ENCODE measurements at places on chromosomes 12 and 14.

- DNase-seq: no peak
Observed at GRCh38 chr12:14695715-14696141, 671 bp downstream of the GUCY2C start.

GRCh38 chr12:57112492-57113294, 1.5 kb upstream of the STAT6 start:
- DNase-seq: no peak

GRCh38 chr14:47322751-47323150, 352.7 kb downstream of the MDGA2 start:
- no peak for DNase-seq

DNA sequence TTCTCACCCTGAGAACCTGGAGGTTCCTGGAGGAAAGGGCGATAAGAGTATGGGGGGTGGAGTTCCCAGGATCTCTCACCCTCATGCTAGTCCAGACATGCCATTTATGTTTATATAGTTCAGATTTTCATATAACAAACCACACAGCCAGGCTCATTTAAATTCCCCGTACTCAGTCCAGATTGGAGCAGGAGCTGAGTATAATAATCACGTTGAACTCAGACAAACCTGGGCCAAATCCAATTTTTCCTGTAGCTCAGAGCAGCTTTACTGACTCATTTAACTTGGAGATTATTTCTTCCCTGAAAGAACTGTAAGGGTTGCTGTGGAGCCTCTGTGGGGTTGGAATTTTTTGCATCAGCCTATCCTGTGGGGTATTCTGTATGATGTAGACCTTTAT, 660.8 kb downstream of the TMEM121 start:
- no peak for DNase-seq

- DNase-seq: no peak
Observed at GRCh38 chr14:71508901-71509300, 423.3 kb upstream of the RGS6 start.

DNA sequence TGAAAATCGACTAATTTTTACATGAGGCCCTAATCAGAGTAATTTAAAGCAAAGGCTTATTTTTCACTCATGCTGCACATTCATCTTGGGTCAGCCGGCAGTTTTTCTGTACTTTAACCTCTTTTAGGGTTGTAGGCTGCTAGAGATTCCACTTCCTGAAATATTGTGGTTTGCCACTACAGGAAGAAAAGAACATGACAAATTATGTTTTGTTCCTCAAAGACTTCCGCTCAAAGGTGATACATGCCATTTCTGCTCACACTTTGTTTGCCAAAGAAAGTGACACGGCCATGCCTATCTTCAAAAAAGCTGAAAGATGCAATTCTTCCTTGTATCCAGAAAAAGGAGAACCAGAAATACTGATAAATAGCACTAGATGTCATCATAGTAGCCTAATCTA, 183.4 kb upstream of the PPFIA2 start:
- DNase-seq: no peak

GRCh38 chr14:75301666-75302325, 23.2 kb downstream of the FOS start:
- peak; percentile 65 for DNase-seq

- peak; percentile 96 for DNase-seq
Observed at GRCh38 chr14:52068615-52069306, at the start of gene NID2. Gene NID2, minus strand, starts transcription at chr14:52069059. Its CDS starts 65 bp downstream, at chr14:52068994.

DNA sequence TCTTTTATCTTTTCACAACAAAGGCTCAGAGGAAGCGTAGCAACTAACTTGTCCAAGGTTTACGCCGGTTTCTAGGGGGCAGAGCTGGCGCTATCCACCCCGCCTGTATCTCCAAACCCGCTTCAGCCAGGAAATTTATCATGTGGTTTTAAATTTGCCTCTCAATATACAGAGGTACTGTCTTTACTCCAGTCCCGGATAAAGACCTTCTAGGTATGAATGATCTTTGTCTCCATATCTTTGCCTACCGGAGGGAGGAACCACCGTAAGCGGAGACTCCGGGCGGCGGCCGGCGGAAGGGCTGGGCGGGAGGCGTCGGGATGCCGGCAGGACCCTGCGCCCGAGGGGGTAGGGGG, 693 bp upstream of the RIMKLB start:
- peak; percentile 57 for DNase-seq

DNA sequence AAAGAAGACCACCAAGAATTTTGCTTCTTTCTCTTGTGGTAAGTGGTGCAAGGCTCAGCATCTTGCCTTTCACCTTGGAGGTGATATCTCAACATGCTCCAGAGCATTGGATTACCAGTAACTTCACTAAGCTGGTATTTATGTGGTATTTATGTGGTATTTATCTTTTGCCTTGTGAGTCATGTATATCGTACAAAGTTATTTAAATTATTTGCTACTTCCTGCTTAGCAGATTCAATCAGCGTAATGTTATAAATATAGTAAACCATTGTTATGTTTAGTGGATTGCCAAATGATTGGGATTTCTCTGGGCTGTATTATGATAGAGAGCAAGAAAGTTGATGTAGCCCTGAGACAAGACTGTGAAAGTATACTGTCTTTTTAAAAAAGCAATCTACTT, 366.4 kb downstream of the IPO8 start:
- peak; percentile 56 for DNase-seq

DNA sequence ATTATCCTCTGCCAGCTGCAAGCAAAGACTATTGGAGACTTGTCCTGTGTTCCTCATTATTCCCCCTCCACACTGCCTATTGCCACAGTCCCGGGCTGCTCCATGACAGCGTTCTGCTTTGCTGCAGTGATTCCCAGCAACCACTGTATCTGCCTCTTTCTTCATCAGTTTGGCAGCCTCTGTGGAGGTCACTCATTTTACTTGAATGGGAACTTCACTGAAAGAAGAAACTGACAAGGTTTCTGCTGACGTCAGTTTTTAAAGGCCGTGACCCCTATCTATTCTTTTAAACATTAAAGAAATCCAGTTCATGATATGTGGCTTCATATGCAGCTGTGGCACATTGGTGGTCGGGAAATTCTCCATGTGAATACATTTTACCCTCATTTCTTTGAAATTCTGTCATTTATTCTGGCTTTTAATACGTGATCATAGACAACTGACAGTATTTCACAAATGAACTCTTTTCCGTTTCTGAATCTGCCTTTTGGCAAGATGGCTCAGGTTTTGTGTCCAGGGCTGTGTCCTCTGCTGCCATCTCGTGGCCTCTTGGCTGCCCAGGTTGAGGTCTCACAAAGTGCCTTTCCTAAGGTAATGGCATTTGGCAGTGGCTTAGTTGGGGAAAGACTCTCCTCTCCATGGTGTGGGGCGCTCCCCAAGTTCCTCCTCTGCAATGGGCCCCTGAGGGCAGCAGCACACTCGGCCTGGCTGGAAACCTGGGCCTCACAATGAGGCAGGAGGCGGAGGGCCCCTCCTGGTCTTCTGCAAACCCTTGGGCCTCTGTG, 5.8 kb downstream of the TMEM253 start:
- peak; percentile 76 for DNase-seq

GRCh38 chr12:42565633-42566032, 23.9 kb downstream of the PRICKLE1 start:
- no peak for DNase-seq

DNA sequence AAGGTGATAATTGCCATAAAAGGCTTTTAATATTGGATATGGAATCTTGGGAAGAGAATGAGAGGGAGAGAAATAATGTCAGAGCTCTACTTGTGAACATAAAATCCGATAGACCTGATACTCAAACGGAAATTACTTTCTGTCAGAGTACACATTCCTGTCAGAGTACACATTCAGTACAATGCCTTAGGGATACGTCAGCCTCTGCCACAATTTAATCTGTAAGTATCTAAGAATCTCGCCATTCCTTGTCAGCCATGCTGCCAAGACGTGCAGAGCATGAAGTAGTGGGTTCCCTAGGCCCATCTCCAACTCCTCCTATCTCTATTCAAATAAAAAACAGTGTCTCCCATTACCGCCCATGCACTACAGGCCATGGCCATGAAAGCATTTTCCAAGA, 242.6 kb downstream of the CEP128 start:
- DNase-seq: no peak

- DNase-seq: no peak
Observed at GRCh38 chr12:89669197-89669596, 39.4 kb downstream of the ATP2B1 start.

DNA sequence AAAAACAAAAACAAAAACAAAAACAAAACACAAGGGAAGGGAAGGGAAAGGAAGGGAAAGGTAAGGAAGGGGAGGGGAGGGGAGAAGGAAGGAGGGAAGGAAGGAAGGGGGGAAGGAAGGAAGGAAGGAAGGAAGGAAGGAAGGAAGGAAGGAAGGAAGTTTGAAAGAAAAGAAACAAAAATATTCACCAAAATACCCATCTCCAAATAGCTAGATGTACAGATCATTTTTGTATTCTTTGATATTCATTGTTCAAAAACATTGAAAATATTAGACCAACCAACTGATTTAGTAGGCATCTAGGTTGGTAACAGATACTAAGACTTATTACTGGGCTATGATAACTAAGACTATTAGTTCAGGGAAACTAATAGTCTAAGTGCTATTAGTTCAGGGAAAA, 39.1 kb upstream of the USP15 start:
- DNase-seq: no peak

- DNase-seq: peak; percentile 88
Observed at GRCh38 chr14:95483309-95484165, 32.9 kb downstream of the SYNE3 start.

DNA sequence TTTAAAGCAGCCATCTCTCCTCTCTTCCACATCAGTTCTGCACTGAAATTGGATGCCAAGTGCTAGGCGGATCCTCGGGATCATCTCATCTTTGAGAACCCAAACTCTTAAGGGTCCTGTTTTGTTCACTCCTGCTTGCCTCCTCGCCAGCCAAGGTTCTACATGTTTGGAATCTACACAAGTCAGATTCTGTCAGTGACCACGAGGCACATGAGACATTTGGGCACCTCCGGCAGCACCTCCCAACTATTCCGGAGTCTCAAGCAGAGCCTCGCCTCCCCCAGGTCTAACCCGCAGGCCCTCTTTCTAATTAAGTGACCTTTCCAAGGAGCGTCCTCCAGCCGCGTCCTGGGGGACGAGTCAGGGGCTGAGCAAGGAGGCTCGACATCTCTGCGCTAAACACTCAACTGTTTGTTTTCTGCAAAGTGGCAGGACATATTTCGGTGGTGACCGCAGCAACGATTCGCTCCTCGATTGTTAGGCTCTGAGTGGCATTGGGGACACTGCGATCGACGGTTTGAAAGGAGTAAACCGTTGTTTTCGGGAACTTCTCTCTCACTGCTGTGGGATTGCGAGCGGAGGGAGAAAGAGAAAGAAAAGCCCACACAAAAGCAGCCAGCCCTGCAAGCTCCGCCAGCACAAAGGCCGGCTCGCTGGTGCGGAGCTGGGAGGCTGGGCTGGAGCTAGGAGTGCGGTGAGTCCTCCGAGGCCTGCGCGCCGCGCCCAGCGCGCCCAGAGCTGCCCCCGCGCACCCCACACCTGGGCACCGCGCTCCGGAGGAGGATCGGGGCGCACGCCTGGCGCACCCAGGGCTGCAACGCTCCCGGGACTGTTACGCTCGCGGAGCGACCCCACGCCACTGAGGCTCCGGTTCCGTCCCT, 640 bp downstream of the ARMH4 start:
- peak; percentile 45 for DNase-seq

DNA sequence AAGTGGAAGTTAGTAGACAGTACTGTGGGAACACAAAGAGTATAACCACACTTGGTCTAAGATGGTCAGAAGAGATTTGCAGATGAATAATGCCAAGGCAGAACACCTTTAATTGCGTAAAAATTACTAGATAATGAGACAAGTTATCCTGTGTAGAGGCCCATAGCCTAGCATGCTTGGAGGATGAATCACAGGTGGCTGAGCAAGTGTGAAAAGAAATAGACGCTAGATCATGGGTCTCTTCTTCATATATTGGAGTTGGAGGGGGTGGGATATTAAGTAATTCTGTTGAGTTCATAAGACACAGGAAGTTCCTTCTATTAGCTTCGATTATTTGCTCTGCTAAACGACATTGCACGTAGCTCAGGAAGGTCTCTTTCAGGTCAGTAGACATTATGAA, 454.3 kb upstream of the LMO3 start:
- no peak for DNase-seq

GRCh38 chr14:85501751-85502150, 28.2 kb upstream of the FLRT2 start:
- DNase-seq: no peak

DNA sequence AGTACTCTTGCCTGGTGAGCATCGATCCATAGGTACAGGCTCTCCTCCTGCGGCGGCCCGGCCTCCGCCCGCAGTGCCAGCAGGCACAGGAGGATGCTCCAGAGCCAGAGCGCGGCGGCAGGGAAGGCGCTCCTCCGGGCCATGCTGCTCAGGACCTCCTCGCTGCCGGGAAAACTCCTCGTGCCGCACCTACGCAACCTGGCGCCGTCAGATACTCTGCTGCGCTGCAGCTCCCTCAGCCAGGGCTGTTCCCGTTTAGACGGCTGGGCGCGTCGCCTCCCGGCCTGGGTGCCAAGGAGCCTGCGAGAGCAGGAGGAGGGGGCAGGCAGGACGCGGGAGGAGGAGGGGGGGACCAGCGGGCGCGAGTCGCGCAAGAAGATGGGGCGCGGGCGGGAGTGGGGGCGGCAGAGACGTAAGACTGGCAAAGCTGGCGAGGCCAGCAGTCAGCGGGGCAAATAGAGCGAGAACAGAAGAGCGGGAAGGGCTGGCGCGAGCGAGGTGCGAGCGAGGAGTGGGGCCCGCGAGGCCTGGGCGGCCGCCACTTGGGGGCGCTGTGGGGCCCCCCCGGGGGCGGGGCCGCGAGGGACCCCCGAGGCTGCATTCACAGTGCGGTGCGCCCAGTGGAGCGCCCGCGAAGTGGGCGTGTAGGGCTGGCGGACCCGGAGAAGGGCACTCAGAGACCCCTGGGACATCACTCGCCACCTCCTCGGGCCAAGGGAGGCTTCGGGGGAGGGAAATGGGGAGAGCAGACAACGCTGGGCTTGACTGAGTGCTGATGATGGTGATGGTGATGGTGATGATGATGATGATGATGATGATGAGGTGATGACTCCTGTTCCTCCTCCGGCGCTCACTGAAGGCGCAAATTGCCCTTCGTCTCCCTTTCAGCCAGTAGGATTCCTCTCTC, at the start of gene WIF1:
Gene WIF1 (minus strand): TSS at position 257 of the 907 bp plus-strand sequence. CDS start 114 bp downstream, at position 143.
- DNase-seq: no peak

DNA sequence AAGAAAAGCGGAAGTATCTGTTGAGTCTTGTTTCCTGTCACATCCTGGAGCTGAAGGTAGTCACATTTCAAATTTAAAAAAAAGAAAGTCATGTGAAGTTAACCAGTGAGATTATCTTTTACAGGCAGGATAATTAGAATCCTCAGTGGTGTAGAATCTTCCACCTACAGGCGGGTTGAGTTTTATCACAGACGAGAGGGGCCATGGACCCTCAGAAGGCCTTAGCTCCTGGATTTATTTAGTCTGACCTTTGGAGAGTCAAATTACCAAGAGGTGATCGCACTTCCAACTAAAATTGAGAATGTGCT, 13.0 kb upstream of the GNG2 start:
- no peak for DNase-seq

DNA sequence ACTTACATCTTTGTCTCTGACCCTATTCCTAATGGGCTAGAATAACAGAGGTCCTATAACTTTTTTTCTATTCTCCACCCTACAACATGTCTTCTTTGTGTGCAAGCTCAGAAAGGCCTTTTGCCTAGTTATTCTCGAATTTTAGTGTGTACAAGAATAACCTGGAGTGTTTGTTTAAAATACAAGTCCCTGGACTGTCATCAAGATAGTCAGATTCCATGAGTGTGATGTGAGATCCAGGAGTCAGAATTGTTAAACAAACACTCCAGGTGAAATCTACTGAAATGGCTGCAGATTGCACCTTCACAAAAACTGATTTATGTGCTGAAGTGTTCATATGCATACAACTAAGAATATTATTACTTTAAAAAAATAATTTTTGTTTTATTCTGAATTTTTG, 114.4 kb upstream of the DIO2 start:
- no peak for DNase-seq

Measured in iris pigment epithelial cell (primary cell).